ENCODE measurements at places on chromosomes 2 and 18. TPM values are rescaled to one million over a fixed set of nuclear protein-coding genes. Genes with fewer than 3 reads are reported as not detected.

- no peak for DNase-seq
Observed at GRCh38 chr18:23968638-23969604, 45.6 kb upstream of the TTC39C start.

DNA sequence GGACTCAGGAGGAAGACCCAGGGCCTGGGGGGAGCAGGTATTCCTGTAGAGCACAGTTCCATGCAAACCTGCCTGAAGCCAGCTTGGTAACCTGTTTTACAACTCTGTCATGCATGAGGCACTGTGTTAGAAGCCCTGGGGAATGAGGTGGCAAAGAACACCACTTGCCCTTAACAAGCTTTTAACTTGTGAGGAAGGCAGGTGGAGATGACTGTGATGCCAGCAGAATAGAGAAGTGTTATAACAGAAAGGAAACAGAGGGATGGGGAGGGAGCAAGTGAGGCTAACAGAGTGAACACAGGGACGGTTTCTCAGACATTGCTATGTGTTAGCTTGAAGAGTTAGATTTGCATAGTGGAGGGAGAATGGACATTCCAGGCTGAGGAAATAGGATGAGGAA lies 11.5 kb upstream of the IL1A start:
- DNase-seq, result no peak

GRCh38 chr2:1593371-1594122 lies 150.8 kb downstream of the PXDN start:
- peak; percentile 42 for DNase-seq

DNA sequence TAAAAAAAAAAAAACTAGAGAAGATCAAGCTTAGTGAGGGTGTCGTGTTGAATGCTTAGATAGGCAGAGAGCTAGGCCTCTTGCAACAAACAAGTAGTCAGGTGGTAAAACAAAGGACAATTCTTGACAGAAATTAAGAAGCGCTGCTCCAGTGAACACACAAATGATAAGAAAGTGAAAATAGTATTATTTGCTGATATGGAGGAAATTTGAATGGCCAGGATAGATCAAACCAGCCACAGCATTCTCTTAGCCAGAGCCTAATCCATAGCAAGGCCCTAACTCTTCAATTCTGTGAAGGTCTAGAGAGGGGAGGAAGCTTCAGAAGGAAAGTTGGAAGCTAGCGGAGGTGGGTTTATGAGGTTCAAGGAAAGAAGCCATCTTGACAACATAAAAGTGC lies 121.0 kb downstream of the SNTG2 start:
- DNase-seq, result no peak

GRCh38 chr2:148604927-148605326 lies 39.6 kb upstream of the EPC2 start:
- no peak for DNase-seq

- DNase-seq, result no peak
Observed at GRCh38 chr2:141062443-141062842, 1068.4 kb downstream of the LRP1B start.

DNA sequence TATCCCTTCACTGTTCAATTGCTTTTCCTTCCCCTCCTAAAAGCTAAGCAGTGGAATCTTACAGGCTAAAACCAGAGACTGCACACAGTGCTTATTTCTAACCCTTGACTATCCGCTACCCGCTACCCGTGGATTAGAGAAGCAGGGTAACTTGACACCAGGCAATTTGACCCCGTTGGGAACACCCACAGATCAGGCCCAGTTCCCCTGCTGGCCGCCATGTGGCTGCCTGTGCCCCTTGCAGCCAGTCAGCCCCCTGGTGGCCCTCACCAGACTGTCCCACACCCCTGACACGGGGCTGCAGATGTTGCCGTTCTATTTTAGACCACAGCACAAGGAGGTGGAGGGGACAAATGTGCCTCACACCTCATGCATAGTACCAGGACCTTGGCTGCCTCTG lies 74.8 kb downstream of the TXNL1 start:
- no peak for DNase-seq

- no peak for DNase-seq
Observed at GRCh38 chr18:72772916-72773315, 94.9 kb downstream of the NETO1 start.

GRCh38 chr2:59935005-59935404 lies 618.4 kb downstream of the BCL11A start:
- DNase-seq, result no peak

DNA sequence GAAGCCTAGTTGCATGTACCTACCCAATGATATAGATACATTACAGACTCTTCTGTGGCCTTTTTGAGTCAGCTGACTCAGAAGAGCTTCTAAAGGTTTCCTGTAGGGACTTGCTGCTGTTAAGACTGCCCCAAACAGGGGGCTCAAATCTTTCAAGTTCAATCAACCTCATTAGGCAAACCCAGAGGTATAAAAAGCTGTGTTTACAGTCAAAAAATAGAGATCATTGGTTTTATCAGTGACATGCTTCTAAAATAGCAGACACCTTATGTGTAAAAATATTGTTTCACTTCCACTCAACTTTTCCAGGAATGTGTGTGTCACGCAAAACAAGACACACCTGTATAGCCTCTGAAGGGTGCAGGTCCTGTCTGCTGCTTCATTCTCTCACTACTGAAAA lies 624.3 kb upstream of the FANCL start:
- DNase-seq, result no peak

- no peak for DNase-seq
Observed at GRCh38 chr2:147294825-147295392, 549.9 kb upstream of the ACVR2A start.

GRCh38 chr18:23227726-23228070 lies 92.4 kb downstream of the CABLES1 start:
- no peak for DNase-seq

DNA sequence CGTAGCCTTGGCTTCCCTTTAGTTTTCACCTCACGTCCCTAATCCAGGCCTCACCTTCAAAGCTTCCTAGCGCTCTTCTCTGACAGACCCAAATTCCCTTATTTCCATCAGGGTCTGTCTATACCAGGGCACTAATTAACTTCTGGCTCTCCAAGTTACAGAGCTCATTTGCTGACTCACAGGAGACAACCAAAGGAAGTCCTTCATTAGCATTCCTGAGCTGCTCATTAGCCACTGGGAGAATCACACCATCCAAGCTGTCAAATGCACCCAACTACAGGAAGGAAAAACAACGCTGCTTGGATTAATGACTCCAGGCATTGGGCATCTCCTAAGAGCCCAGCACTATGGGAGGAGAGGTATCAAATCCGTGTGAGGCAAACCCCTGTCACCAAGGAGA lies 109.8 kb upstream of the ALK start:
- peak; percentile 39 for DNase-seq

DNA sequence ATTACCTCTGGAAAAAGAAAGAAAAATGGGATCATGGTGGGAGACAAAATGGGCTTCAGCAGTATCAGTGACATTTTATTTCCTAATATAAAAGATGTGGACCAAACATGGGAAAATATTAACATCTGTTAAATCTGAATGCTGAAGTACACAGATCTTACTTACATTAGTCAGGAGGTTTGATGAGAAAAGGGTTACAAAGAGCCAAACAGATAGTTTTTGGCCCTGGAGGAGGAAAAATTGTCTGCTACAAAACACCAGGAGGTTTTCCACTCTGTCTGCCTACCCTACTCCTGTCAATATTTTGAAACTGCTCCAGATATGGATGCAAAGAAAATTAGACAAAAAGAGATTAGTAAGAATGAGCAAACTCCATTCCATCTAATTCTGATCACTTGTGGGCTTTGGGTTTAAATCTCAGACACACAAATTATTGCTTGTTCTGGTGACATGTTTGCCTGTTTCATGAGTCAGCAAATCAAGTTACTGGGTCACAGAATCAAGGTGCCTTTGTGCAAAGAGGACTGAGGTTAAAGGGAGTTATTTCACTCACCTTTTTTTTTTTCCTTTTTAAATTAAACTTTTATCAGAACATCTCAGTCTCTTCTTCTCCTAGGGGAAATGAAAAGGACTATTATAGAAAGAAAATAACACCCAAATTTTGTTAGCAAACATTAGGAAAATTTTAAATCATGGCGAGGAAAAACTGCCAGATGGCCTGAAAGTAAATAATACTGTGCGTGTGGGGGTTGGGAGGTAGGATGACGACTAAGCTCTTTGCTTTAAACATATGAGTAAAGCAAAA lies 87.0 kb upstream of the SPATS2L start:
- DNase-seq, result peak; percentile 45

DNA sequence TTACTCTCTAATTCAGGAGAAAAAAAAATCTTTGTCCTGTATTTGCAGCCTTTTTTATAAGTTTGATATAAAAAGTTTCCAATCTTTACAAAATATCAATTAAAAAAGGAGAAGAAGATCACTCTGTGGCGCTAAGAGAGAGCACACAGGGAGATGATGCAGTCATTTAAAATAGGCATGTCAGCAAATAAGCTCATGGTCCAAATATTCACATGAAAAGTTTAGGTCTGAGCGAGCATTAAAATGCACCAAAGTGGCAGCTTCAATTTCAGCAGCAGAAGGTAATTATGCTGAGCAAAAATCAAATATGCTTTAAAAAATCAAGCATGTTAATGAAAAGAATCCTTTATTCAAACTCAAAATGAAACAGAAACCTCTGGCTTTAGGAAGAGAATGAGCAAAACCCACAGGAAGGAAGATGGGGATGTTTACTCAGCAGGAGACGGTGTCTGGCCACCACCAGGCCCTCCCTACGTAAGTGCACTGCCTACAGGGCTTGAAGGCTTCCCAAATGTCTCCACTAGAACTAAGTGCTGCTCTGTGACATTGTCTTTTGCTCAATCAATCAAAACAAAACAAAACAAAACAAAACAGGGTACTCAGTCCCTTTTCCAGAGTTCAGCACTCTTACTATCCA lies 120.4 kb downstream of the L3MBTL4 start:
- DNase-seq, result peak; percentile 53

Gene KIAA2012
- polyA plus RNA-seq, result 0.42 TPM

Gene MERTK
- 6.3 TPM for polyA plus RNA-seq

Gene MEMO1
- polyA plus RNA-seq, result 13.0 TPM

Gene TSPYL6
- polyA plus RNA-seq, result not detected

Gene LBH
- 28.5 TPM for polyA plus RNA-seq

Gene MPP4
- not detected for polyA plus RNA-seq

Gene IGFBP5
- polyA plus RNA-seq, result 769 TPM

Gene RPL31
- polyA plus RNA-seq, result 2,506 TPM

Gene KLHL29
- polyA plus RNA-seq, result 10.8 TPM

Gene ATP6V1C2
- 0.75 TPM for polyA plus RNA-seq

Gene CRACDL
- 40.7 TPM for polyA plus RNA-seq

Gene RETREG2
- 161 TPM for polyA plus RNA-seq

Gene CHRNG
- not detected for polyA plus RNA-seq
